ENCODE measurements at places on chromosomes 4 and X.

DNA sequence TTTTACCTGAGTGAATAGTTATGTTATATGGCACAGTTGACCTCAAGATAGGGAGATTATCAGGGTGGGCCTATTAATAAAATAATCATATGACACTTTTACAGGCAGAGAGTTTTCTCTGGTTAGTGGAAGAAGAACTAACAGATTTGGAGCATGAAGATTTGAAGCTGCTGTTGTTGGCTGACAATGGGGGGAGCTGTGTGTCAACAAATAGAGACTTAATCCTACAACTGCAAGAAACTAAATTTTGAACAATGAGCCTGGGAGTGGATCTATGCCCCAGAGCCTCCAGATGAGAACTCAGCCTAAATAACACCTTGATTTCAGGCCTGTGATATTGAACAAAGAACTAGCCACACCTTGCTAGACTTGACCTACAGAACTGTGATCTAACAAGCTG lies 7.2 kb upstream of the CCSER1 start:
- DNase-seq, result peak; percentile 4

GRCh38 chr4:78068481-78068880 lies 11.4 kb downstream of the FRAS1 start:
- no peak for DNase-seq

DNA sequence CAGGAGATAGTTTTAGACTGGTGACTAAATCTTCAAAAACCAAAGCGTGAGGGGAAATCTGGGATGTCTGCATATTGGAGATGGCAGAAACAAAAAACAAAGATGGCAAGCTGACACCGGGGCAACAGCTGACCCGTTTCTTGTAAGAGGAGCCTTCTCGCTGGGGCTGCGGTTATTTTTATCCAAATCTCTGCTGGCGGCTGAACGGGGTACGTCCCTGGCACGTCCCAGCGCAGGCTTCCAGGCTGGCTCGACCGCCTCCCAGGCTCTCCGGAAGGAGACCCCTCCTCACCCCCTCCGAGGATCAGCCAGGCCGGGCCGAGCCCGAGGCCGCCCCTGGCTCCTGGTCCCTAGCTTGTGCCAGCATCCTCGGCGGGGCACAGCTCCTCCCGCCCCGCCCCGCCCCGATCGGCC lies 403 bp downstream of the SGCB start:
- DNase-seq, result peak; percentile 49

GRCh38 chr4:108940149-108940548 lies 177.3 kb upstream of the ETNPPL start:
- peak; percentile 9 for DNase-seq

- DNase-seq, result no peak
Measured at GRCh38 chr4:121477079-121477478, 96.3 kb upstream of the QRFPR start.

GRCh38 chr4:30619679-30620078 lies 100.5 kb upstream of the PCDH7 start:
- no peak for DNase-seq

GRCh38 chr4:134465417-134465816 lies 263.8 kb upstream of the PABPC4L start:
- DNase-seq, result peak; percentile 12

GRCh38 chr4:6524436-6524835 lies 50.6 kb upstream of the MAN2B2 start:
- DNase-seq, result peak; percentile 53

- DNase-seq, result no peak
Measured at GRCh38 chrX:125681058-125681457, 361.4 kb downstream of the TEX13C start.

GRCh38 chr4:185323606-185324005 lies 72.1 kb downstream of the LRP2BP start:
- DNase-seq, result no peak

- DNase-seq, result no peak
Measured at GRCh38 chr4:172997856-172998255, 170.8 kb upstream of the GALNT7 start.

- no peak for DNase-seq
Measured at GRCh38 chr4:85779165-85779564, 304.2 kb downstream of the ARHGAP24 start.

DNA sequence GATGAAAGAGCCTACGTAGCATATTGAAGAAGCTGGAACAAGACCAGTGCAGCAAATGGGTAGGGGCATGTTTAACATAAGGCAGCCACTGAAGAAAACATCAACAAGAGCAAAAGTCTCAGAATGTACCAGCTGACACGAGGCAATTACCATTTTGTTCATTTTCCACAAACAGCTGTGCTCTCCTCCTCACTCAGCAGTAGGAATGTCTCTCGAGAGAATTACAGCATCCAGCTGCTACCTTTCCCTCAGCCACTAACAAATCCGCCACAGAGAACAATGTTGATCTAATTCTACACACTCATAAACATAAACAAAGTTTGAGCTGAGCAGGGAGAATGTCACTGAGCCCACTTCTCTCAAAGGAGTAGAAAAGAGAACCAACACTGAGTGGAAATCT lies 68.0 kb downstream of the OPHN1 start:
- DNase-seq, result no peak

- no peak for DNase-seq
Measured at GRCh38 chrX:148928811-148929210, 428.4 kb downstream of the AFF2 start.

GRCh38 chrX:50088645-50089044 lies 112.2 kb downstream of the AKAP4 start:
- DNase-seq, result no peak

DNA sequence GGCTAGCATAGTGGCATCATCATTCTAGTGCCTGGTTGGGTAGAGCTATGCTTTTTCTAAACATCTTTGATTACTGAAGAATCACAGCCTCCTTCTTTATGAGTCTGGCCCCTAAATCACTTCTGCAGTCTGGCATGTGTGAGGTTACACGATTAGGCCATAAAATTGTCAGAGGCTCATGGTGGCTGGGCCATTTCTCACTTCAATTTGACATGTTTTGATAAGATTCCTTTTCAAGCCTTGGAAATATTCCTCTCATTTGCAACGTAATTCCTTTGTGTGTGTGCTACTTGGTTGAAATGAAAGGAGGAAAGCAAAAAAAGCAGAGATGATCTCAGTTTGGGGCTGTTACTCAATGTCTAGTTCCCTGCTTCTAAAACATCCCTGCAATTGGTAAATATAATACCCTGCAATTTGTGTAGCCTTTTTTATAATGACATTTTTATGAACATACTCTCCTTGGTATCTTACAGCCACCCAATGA lies 6.2 kb downstream of the CCKAR start:
- DNase-seq, result peak; percentile 5

GRCh38 chr4:40173470-40173875 lies 23.4 kb upstream of the RHOH start:
- no peak for DNase-seq

DNA sequence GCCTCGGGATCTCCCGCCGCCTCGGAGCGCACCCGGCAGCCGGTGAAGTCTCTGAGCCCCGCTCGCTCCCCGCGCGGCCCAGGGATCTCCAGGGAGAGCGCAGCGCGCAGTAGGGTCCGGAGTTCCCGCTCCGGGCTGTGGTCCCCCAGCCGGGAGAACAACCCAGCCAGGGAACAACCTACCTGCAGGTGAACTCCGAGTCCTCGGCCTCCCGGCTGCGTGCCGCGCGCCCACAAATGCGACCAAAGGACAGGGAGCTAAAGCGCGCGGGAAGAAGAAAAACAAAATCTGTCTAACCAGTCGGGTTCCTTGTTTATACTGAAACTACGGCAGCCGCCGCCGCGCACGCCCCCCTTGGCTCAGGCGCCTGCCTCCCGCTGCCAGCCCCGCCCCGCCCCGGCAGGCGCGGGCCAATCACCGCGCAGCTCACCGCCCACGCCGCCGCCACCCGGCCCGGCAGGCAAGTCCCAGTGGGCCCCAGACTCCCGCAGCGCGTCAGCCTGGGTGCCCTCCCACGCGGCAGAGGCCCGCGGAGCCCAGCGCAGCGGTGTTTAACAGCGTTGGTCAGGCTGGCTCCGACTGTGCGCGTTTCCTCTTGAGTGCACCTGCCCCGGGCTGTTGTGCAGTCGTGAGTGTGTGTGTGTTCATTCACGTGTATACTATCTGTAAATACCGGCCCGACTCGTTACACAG lies at the start of gene RASGEF1B:
TSS of gene RASGEF1B (minus strand) at position 320 of the 693 bp plus-strand sequence. CDS start 12,399 bp downstream, outside the sequence.
- peak; percentile 79 for DNase-seq

DNA sequence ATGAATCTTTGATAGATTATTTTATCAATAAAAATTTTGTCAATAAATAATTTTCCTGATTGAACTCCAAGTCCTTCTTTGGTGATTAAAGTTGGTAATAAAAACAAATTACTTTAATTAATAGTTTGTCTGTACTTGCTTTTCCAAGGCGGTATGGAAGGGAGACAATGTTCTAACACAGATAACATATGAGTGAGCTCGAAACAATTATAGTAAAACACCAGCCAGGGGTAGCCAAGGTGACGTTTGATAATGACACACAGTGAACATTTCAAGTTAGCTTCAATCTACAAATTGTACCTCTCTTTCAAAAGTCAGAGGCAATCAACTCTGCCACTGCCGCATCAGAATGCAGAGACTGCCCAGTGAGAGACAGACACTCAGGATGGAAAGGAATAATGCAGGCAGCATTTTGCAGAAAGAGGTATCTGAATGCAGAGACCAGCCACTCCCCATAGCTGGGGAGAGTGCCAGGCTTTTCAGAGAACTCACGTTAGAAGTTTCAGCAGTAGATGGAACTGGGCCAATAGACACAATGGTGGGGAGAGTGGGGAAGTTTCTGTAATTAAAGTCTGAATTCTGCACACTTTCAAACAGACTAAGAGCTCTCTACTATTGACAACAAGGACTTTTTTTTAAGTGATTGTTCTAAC lies 18.1 kb upstream of the ATOH1 start:
- DNase-seq, result no peak

DNA sequence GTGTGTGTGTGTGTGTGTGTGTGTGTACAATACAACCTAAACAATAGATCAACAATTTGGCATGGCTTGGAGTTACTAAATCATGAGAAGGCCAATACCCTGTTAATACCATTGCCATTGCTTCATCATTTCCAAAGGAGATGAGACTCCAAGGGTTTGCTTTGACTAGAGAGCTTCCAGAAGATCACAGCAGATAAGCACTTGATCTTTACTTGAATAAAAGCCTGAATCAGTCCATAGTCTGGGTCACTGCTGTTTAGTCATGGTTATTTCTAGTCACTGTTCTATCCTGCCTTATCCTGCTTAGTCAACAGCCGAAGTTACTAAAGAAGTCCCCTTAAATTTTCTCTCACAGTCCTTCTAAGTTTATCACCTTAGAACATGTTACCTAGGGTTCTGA lies 58.2 kb downstream of the RAB40AL start:
- no peak for DNase-seq

- no peak for DNase-seq
Measured at GRCh38 chr4:122539861-122540465, 80.9 kb downstream of the IL21 start.
